Activated T-helper 9 cell treated with anti-CD3 and anti-CD28 coated beads, Interleukin-2, amount 50 U/mL, for 16 hours (primary cell): ENCODE measurements at places on chromosomes 12 and 14.

DNA sequence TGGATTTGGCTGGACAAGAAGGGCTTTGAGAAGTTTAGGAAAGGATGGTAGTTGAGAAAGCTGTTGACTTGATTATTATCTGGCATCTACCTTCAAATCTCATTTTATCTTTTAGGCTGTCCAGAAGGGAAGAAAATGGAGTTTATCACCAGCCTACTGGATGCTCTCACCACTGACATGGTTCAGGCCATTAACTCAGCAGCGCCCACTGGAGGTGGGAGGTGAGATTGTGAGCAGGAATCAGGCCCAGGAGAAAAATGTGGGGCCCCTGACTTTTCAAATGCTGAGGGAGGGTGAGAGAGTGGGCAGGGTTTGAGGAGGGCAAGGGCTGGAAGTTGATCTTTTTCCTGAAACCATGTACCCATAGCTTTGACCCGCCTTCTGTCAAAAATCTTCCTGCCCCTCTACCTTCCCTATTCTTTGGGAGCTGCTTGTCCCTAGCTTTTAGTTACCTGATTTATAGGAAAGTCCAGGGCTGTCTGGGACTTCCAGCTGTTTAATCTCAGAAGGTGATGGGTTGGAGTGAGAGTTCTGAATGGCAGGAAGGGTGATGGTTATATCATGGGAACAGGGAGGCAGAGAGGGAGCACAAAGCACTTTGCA, 134.2 kb downstream of the SMOC1 start:
- no peak for DNase-seq

GRCh38 chr14:90666571-90666970, 149.7 kb downstream of the TTC7B start:
- no peak for DNase-seq

DNA sequence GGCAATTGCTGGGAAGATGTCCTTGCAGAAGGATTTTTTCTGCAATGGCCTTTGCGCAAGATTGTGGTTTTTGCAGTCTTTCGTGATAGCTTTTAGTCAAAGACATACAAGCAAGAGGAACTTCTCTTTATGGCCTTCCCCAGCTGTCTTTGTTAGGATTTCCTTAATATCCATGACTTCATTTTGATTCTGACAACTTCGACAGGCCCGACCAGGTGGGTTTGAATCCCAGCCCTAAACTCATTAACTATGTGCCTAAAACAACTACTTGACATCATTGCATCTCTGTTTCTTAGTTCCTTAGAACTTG, 13.3 kb upstream of the VRK1 start:
- no peak for DNase-seq

DNA sequence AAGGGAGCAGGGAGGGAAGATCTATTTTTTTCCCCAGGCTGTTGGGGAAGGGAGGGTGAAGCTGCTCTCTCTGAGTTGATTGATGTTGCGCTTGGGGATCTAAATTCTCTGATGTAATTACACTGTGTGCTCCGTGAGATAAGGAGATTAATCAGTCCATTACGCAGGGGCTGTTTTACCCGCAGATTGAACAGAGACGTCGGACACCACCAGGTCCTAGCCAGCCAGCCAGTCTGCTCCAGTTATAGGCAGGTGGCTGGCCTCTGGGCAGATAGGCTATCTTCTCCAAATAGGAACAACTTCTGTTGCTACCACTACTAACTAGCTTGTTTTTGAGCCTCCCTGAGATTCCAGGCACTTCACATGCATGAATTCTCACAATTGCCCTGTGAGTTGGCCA, 91.1 kb downstream of the SRRM4 start:
- DNase-seq: no peak

GRCh38 chr12:53747095-53747494, 4.7 kb downstream of the CISTR start:
- no peak for DNase-seq

- DNase-seq: no peak
Observed at GRCh38 chr14:50018201-50018932, 98.0 kb downstream of the VCPKMT start.

- no peak for DNase-seq
Observed at GRCh38 chr14:73759183-73759713, 45.1 kb upstream of the PNMA1 start.

DNA sequence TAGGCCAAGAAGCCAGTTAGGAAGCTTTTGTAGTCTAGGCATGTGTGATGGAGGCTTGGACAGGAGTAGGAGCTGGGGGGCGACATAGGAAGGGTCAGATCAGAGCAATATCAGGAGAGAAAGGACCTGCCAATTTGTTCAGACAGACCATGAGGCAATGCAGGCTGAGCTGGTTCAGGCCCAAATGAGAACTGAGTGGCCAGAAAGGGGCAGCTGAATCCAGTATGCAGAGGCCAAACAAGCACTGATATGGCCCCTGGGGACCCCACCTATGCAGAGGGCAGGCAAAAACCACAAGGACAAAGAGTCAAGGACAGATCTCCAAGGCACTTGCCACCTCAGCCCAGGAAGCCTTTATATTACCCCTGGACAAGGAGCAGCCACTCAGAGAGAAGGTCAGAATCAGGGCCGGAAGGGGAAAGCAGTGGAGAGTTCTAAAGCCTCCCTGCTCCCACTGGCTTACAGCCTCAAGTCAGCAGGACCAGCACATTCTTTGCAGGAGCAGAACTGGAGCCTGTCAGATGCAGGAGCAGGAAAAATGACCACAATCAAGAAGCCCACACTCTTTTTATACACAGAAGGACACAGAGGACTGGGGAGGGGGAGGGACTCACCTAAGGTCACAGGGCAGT, 37.2 kb downstream of the CLMN start:
- no peak for DNase-seq

- no peak for DNase-seq
Observed at GRCh38 chr12:74646831-74647230, 109.2 kb downstream of the ATXN7L3B start.

- DNase-seq: no peak
Observed at GRCh38 chr14:89370781-89371180, 46.3 kb downstream of the FOXN3 start.

- DNase-seq: no peak
Observed at GRCh38 chr14:55684956-55685584, 105.1 kb downstream of the KTN1 start.

GRCh38 chr14:35594616-35595015, 60.7 kb downstream of the INSM2 start:
- no peak for DNase-seq

GRCh38 chr14:87888136-87888999, 104.6 kb downstream of the GALC start:
- no peak for DNase-seq

DNA sequence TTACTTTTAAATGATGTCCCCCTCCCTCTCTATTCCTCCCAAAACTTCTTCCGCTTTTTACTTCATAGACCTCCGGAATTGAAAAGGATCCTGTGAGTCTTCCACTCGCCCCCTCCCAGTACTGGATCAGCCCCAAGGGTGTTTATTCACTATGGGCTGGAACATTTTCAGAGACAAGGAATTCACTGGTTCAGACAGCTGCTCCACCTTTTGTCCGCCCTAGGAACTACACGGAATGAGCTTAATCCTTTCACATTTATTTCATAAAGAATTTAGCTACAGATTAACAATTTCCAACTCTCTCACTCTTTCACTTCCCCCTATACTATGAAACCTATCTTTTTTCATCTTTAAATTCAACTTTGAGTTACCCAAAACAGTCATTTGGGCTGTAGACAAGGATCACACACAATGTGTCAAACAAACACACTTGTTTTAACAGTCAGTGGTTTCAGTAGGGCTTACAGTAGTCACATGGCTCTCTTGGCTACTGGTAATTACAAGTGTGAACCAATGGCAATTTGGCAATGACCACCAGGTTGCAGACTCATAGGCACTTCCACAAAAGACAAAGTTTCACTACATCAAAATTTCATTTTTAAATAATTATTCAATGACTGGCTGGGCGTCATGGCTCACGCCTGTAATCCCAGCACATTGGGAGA, 20.6 kb downstream of the CNIH1 start:
- no peak for DNase-seq

DNA sequence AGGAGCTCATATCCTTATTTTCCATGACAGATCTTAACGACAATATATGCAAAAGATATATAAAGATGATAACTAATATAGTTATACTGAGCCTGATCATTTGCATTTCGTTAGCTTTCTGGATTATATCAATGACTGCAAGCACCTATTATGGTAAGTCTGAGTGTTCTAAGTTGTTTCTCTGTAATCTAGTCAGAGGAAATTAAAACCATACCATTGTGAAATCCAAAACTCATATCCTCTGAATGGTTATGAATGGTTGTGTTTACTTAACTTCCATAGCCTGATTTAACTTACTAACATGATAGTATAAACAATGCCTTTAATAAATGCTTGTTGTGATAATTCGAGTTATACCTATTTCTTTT, 760 bp downstream of the TMEM19 start:
- no peak for DNase-seq
